ENCODE measurements at places on chromosomes 1 and 21. TPM values are rescaled to one million over a fixed set of nuclear protein-coding genes. Genes with fewer than 3 reads are reported as not detected.

DNA sequence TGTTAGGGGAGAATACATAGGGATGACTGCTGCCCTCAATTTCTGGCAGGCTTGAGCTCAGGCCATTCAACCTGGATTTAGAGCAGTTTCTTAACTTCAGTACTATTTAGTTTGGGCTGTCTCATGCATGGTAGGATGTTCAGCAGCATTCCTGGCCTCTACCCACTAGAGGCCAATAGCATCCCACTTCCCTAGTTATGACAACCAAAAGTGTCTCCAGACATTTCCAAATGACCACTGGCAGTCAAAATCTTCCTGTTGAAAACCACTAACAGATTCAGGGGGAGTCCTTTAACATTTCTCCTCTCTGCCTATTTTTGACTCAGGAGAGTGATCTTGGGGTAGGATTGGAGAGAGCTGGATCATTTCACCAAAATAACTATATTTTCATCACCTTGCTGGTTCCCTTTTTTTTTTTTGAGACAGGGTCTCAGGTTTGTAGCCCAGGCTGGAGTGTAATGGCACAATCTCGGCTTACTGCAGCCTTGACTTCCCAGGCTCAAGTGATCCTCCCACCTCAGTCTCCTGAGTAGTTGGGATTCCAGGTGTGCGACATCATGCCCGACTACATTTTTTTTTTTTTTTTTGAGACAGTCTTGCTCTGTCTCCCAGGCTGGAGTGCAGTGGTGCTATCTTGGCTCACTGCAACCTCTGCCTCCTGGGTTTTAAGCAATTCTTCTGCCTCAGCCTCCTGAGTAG is 8.7 kb downstream of the GNAT2 start:
- DNase-seq: no peak

DNA sequence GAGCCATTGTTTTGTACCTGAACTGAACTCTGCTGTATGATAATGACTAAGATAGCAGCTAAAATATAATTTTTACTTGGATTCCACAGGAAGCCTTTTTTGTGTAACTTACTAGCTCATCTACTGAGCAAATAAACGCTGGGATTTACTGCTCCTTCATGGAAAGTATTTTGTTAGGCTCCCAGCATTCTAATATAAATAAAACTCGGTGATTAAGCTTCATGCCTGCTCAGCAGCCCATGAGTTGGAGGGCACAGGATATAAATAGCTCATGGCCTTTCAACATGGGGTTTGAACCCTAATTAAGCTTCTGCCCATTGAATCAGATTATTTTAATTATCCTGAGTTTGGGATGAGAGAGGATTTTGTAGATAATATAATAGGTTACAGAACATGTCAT is 180.0 kb downstream of the PCP4 start:
- no peak for DNase-seq

GRCh38 chr21:31781737-31782136 is 49.8 kb upstream of the SCAF4 start:
- peak; percentile 57 for DNase-seq

Gene PGBD5
- 0.08 TPM for total RNA-seq

Gene PLEKHG5
- total RNA-seq: 126 TPM

DNA sequence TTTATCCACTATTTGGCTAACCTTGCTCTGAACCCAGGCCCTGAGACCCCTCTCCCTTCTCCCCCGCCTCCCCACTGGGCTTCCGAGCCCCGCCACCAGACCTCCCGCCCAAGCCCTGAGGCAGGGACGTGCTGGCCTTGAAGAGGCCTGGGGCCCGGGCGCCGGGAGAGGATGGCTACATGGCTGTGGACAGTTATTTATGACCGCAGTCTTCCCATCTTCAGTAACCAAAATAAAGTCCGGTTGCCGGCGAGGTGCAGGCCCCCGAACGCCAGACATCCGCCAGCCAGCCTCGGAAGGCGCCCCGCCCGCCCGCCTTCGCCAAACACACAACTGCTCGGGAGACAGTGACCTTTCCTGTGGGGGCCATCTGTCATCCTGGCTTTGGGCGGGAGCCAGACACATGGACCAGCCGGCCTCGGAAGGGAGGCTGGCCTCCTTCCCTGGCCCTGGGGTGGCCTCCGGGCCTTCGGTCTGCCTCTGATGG is 69.0 kb downstream of the DHRS3 start:
- peak; percentile 43 for DNase-seq

Gene TMED5
- 34.4 TPM for total RNA-seq

All from lower leg skin (tissue), 4 donors.